ENCODE measurements at places on chromosomes 4 and X.

- no peak for DNase-seq
Measured at GRCh38 chrX:123698979-123699520, 33.8 kb downstream of the THOC2 start.

DNA sequence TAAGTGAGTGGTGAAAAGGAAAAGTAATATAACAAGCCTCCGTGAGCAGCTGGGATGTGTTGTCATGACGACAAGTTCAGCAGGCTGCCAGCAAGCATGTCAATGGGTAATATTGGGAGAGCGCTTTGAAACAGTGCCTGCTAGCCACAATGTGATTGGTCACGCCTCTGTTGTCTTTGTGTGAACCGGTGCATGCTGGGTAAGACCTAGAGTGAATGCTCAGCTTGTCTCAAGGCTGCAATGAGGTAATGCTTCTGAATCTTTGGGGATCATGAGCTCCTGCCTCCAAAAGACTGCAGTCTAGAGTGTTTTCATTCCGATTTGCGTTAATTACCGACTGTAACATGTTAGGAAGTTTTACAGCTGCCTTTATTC, 54.9 kb downstream of the STOX2 start:
- DNase-seq, result no peak

DNA sequence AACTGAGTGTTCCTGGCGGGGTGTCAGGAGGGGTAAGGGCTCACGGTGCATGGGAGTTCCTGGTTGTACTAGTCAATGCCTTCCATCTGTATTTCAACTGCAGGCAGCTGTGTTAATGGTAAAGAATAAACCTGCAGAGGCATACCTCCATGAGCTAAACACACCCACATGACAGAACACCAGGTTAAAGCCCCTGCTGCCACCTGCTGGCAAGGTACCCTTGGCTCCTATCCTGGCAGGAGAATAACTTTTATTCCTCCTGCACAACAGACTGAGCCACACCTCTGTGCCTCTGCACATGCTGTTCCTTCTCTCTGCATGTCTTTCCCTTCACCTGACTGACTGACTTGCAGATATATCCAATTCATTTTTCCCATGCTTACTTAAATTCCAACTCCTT, 11.1 kb downstream of the ITIH6 start:
- peak; percentile 27 for DNase-seq

DNA sequence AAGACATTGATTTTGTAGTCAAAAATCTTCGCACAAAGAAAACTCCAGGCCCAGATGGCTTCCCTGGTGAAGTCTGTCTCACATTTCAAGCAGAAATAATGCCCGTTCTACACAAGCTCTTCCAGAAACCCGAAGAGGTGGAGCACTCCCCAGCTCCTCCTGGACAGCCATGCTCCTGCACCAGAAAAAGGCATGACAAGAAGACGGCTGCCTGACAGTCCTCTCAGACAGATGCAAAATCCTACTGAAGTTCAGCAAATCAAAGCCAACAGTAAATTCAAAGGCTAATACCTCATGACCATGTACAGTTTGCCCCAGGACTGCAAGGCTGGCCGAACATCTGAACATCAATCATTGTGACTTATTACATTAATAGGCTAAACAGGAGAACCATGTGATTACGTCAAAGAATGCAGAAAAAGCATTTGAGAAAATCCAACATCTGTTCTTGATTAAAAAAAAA, 30.8 kb upstream of the MXD4 start:
- DNase-seq, result no peak

GRCh38 chr4:183544109-183544508, 39.3 kb downstream of the ING2 start:
- no peak for DNase-seq

- DNase-seq, result no peak
Measured at GRCh38 chr4:109156356-109156755, 146.1 kb downstream of the COL25A1 start.

DNA sequence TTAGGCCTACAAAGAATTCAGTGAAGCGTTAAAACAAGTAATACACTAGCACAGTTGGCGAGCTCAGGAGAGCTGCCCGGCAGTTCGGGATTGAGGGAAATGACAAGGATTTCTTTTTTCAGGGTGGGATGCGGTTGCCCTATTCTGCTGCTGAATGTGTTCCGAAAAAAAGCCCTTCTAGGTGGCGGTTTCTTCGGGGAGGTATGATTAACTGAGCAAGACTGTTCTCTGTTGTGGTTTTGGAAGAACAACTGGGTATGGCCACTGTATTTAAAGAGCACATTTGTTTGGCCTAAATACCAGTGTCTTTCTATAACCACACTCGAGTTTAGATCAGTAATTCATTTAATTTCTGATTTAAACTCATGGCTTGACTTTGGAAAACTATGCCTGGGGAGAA, 459.7 kb upstream of the FAT1 start:
- no peak for DNase-seq

DNA sequence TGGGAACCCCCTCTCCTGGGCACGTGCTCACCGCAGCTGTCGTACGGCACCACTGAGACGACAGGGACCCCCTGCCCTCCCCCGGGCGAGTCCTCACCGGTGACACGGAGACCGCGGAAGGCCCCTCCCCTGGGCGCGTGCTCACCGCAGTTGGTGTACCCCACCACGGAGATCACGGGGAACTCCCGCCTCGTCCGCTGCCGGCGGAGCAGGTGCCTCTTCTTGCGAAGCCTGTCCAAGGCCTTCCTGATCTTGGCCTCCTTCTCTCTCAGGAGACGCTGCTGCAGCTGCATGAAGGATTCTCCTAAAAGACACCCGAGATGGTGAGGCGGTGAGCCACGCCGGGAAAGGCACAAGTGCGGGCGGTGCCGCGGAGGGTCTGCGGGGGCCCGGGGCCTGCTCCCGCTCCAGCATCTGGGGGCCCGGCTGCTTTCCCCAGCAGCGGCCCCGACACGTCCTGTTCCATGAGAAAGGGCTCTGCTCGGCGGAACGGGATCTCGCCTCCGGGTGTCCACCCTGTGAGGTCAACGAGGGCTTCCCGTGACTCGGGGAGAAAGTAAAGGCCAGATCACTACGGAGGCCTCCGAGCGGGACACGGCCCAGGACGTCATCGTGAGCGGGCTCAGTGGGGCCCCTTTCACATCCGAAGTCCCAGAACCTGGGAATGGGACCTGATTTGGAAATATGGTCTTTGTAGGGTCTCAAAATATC, 5.8 kb downstream of the GTPBP6 start:
- DNase-seq, result no peak

DNA sequence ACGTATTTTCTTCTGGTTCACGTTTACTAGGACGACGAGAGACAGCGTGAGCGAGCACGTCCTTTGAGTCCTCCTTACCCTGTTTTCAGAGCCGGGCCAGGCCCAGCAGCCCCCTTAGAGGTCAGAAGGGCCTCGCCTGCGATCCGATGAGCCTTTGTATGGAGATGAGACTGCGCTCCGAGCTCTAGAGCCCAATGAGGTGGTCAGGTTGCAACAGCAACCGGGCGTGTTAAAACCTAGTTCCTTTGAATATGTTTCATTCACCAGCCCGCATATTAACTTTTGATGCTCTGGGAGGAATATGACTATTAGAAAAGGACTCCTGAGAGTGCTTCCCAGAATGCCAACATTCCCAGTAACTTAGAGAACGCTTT, 55.6 kb upstream of the TADA2B start:
- no peak for DNase-seq

DNA sequence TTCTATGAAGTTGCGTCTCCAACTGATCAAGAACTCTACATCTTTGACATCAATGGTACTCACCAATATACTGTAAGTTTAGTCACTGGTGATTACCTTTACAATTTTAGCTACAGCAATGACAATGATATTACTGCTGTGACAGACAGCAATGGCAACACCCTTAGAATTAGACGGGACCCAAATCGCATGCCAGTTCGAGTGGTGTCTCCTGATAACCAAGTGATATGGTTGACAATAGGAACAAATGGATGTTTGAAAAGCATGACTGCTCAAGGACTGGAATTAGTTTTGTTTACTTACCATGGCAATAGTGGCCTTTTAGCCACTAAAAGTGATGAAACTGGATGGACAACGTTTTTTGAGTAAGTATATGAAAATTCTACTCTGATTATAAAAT, 162.3 kb downstream of the DCTD start:
- no peak for DNase-seq

DNA sequence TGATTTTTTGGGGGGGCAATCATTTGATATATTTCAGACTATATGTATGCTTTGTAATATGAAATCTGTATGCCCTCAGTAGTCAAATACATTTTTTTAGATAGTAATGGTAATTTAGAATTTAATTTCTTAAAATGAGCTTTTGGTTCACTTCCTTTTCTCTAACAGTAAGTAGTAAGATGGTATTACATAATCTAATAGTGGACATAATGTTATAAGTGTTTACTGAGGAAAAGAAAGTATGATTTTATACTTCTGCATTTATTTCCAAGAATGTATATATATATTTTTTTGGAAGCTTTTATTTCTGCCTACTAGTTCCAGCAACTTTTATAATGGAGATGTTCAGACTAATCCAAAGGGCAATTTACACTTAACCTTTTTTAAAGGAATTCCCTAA, 1450.7 kb upstream of the TENM3 start:
- no peak for DNase-seq

DNA sequence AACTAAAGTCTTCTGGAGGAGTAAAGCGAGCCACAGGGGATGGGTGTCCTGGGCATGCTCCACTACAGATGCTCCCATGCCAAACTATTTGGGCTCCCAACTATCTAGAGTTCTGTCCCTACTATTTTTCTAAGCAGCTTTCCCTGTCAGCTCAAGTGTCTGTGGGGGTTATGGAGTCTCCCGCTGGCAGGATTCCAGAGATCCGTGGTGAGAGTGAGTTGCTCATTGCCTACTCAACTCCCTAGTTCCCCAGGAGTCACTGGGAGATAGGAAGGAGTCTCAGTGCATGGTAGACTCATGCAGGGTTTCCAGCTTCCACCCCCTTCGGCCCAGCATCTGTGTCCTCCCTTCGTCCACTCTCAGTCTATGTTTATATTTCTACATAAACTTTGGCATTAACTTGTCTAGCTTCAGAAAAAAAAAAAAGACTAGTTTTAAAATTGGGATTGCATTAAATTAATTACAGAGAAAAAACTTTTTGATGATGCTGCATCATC, 55.1 kb upstream of the INPP4B start:
- no peak for DNase-seq

DNA sequence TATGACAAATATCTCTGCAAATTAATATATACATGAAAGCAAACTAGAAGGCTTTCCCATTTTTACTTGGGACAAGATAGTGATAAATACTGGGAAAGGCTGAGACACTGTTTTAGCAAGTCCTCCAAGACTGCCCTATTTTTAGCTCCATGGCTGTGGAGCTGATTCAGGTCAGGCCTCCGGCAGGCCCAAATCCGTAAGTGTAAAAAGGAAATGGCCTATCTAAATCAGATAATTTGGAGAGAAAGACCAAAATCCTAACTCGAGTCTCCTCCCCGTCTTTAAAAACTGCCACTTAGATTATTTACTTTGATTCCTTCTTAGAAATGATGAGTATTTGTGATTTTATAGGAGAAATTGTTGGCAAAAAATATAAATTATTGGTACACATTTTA, 2.9 kb downstream of the OTUD4 start:
- DNase-seq, result no peak

GRCh38 chr4:111417521-111417920, 727.7 kb upstream of the FAM241A start:
- no peak for DNase-seq

GRCh38 chr4:76275486-76276124, 24.1 kb downstream of the FAM47E start:
- no peak for DNase-seq

DNA sequence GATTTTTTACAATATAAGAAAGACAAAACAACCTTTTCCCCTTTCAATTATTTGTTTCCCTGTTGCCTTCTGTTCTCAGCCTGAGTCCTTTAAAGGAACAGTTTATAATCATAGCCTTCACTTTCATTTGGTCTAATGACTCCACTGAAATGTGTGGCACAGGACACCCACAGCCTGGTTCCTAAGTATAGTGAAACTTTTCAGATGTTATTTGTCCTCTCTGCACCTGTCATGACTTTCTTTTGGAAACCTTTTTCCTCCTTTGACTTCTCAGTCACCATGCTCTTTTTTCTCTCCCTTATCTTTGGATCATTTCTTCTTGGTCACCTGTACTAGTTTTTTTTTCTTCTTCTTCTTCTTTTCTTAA, 237.8 kb upstream of the ANXA3 start:
- no peak for DNase-seq

GRCh38 chrX:74931214-74931613, 6.0 kb upstream of the NEXMIF start:
- no peak for DNase-seq

GRCh38 chr4:3716631-3717235, 49.5 kb upstream of the ADRA2C start:
- no peak for DNase-seq

- DNase-seq, result no peak
Measured at GRCh38 chr4:144411119-144411518, 234.8 kb upstream of the HHIP start.

DNA sequence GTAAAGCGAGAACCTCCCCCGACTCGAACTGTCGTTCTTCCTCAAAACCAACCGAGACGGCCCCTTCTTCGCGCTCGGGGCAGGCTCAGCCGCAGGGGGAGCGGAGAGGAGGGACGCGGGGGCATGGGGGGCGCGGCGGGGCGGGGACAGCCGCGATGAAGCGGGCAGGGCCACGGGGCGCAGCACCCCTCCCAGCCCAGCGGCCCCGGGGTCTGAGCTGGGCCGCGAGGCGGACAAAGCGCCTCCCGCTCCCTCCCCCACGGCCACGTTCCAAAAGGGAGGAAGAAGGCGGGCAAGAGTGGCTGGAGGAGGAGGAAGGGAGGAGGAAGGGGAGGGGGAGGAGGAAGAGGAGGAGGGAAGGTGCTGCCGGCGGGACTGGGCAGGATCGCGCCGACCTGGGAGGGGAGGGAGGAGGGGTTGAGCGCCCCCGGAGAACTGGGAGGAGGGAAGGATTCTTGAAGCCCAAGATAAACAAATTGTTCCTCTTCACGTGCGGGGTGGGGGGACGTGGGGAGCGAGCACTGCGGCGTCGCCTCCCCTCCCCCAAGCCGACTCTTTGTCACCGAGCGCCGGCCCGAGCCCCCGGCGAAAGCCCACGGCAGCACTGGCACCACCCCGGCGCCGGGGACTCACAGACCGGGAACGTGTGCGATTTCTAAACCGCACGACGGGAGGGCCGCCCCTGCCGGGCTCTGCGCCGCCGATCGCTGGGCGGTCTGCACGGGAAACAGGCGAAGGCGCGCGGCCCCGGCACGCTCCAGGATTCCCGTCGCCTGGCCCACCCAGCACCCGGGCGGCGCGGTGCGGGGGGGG, 2.9 kb downstream of the MAML3 start:
- DNase-seq, result peak; percentile 56

DNA sequence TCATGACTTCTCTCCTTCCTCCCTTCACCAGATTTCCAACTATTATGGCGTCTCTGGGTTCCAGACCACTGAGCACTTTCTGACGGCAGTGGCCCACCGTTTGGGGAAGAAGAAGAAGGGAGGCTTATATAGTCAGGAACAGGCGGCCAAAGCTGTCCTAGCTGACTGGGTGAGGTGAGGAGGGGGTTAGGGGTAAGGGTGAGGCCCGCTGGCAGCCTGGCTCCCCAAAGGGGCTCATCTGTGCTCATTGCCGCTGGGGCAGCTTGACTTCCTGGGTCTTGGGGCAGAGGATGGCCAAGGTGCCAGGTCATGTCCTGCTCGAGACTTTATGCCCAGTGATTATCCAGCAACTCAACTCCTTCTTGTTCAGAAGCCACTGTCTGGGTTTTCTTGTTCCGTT, 21.8 kb downstream of the GNL3L start:
- DNase-seq, result no peak

All from T-cell (primary cell).